ENCODE measurements at places on chromosomes 1 and 21.

- DNase-seq = no peak
Measured at GRCh38 chr1:241611063-241611462, 29.1 kb downstream of the CHML start.

GRCh38 chr21:30839304-30839703 is 9.7 kb upstream of the KRTAP7-1 start:
- no peak for DNase-seq

- peak; percentile 43 for DNase-seq
Measured at GRCh38 chr1:172745014-172745413, 86.1 kb downstream of the FASLG start.

DNA sequence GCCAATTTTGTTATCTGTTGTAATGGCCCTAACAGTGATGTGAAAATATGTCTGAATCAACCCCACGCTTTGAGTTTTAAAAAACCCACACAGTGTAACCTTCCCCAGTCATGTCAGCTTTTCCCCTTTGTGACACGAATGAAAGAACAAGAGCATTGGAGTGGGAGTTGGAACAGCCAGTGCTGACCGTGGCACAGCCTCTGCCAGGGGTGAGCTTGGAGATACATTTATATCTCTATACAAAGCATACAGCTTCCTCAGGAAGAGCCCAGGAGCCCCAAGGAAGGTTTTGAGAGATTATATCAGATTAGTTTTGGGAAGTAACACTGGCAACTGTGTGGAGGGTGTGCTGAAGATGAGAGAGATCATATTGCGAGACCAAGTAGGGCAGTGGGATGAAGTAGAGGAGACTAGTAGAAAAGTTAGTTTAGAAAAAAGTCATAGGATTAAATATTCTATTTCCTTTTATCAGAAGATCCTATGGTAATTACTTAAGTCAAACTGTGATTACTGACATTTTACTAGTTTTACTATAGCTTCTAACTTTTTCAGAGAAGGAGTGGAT is 15.9 kb downstream of the LRRC8B start:
- DNase-seq = no peak

- no peak for DNase-seq
Measured at GRCh38 chr1:205588636-205589035, 43.2 kb downstream of the ELK4 start.

GRCh38 chr1:197481101-197481500 is 213.0 kb downstream of the CRB1 start:
- no peak for DNase-seq

DNA sequence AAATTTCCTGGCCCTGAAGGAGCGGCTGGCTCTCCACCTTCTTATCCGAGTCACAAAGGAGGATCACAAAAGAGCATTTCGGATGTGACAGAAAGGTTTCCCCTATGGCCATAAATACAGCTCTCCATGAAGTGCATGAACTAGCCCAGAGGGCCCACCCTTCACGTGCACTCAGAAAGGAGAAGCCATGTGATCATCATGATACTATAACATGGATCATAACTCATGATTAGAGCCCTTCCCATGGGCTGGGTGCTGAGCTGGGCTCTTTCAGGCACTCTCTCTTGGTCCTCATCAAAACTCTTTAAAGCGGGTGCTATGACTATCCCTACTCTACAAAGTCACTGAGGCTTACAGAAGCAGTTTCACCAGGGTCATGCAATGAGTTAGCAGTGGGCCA is 135.0 kb downstream of the PTPRU start:
- DNase-seq = no peak

- DNase-seq = no peak
Measured at GRCh38 chr1:51592711-51593110, 24.2 kb upstream of the OSBPL9 start.

GRCh38 chr1:221394011-221394544 is 347.8 kb downstream of the DUSP10 start:
- no peak for DNase-seq

DNA sequence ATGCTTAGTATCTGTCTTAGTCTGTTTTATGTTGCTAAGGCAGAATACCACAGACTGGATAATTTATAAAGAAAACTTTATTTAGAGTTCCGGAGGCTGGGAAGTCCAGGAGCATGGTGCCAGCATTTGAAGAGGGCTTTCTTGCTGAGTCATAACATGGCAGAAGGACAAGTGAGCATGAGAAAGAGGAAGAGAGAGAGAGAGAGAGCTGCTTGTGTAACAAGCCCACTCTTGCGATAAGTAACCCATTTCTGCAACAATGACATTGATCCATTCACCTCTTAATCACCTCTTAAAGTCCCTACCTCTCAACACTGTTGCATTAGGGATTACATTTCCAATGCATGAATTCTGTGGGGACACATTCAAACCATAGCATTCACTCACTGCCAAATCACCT is 11.7 kb upstream of the MYOCOS start:
- no peak for DNase-seq

DNA sequence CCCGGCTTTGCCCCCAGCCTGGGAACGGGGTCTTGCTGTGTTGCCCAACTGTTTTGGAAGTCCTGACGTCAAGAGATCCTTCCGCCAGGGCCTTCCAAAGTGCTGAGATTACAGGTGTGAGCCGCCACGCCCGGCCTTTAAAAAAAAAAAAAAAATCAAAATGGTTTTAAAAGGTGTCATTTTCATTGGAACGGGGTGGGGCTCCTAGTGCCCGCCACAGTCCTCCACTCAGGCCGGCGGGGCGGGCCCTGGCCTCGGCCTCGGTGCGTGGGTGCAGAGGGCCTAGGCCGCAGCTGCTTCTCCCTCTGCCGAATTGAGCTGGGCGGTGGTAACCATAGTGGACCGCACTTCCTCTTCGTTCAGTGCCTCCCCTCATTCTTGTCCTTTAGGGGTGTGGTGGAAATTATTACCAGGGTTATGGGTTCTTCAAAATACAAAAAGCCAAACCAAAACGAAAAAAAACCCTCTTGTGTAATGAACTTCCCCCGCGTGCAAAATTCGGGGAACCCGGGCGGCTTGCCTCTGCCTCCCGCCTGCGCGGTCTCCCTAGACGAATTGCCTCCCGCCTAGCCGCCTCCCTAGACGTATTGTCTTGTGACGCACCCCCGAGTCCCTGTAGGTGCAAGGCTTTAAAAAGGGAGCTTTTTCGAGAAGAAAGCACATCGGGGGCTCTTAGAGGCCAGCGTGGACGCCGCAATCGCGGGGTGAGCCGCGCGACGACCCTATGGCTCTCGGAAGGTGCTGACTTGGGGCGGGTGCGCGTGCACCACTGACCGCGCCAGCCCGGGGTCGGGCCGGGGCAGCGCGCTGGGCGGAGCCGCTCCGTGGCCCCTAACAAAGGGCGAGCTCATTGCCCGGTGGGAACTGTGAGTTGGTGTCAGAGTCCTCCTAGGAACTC is 10.5 kb upstream of the SPEN start:
- DNase-seq = peak; percentile 38

DNA sequence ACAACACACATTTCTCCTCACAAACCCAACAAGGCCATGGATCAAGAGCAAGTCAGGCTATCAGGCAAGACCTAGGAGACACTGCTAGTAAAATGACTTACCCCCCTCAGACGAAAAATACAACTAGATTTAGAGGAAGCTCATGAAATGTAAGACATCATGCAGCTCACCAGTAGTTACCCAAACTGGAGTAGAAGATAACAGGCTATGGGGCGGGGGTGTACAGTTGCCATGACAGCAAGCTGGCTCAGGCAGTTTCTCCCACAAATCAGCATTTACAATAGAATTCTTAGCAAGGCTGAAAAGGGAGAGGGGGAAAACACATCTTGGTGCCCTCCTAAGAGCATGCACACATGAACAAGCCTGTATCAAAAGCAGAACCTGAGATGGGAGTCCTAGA is 13.9 kb downstream of the TPM3 start:
- no peak for DNase-seq

DNA sequence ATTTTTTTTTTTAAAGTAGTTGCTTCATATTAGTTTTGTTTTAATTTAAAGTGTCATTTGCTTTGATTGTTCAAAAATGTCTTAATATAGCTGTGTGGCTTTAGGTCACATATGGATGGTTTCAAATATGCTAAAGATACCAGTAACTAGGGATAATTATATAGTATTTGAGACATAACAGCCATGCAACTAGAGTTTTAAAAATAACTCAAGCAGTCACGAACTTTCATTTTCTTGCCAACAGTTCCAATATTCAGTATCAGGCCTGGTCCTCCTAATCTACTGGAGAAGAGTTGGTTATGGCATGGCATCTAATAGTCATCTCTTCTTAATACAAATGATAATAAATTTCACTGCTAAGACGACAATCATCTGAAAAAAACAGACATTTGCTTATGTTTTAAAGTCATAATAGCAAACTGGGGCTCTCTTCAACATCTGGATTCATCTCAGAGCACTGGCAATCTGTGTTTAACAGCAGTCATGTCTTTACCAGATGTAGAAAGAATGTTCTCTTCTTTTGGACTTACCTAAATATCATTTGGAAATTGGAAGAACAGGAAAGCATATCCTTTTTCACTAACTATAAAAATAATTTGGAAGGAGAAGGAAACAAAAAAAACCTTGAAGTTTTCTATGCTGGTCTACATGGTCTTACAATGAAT is 24.1 kb upstream of the A3GALT2 start:
- DNase-seq = no peak

- DNase-seq = peak; percentile 87
Measured at GRCh38 chr1:212455803-212456528, 23.2 kb downstream of the NENF start.

Data from central memory CD8-positive, alpha-beta T cell (primary cell).